Suppressor macrophage (primary cell): ENCODE measurements at places on chromosomes 3 and 15.

DNA sequence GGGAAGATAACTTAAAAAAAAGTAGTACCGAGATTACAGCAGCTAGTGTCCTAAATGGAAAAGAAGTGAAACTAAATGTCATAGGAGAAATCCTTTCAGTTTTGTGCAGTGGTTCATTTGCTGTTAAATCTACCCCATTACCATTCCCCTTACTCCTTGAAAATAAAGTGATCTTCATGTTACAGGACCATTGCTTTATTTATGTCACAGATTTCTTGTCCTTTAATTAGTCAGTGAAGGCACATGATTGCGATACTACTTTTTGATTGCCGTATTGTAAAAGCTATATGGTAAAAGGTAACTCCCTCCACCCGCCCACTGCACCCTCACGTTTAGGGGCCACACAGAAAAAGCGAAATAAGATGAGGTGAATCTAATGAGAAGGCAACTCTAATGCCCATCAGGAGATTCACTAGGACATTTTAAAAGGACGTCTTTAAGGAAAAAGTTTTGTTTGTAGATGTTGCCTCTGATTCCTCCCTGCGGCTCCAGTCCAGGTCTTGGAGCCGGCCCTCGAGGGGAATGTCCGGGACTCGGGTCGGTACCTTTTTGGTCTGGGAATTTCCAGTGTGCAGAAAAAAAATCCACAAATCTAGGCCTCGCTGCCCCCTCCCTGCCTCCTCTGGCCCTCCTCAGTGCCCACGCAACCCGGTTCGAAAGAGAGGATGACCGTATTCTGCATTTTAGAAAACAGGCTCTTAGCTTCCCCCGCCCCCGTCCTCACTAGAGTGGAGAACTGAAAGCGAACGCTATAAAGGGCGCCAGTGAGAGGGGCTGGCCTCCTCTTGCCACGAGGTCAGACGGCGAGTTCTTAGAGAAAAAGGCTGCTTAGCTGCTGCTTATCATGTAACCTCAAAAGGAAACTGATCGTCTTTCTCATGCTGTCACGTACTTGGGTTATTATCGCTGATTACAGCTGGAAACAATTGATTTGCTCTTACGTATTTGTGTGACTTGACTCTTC, 21.8 kb upstream of the NFKBIZ start:
- DNase-seq, result peak; percentile 89

GRCh38 chr15:42092398-42093318, 1.7 kb downstream of the PLA2G4D start:
- DNase-seq, result no peak

DNA sequence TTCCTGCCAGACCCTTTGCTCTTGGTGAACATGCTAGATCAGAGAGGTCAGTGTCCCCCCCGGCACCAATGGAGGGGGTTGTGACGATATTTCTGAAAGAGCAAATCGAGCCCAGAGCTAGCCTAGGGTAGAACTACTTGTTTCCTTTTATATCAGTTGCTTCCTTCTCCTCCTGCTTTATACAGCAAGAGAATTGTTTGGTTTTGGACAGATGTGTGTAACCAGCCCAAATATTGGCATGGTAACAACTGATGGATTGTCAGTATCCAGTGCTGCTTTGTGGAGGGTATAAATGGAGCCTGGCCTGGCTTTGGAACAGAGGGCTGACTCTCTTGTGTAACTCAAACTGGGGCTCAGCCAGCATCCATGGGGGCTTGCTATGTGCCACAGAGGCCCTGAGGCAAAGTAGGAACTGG, 27.2 kb downstream of the SNX1 start:
- DNase-seq, result no peak

DNA sequence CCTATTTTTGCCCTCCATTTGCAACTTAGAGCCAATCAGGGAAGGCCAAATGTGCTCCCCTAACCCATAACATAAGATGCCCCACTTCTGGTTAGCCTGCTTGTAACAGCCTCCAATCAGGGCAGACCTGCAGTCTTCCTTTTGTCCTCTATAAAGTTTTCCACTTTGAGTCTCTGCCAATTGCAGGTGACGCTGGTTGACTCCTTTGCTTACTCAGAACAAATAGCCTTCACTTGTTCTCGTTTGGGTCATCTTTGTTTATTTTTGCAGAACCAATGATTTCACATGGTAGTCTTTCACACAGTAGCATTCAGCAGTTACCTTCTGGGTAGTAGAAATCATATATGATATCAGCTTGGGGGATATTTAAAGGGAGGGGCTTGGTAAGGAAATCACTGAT, 225.6 kb downstream of the MINAR1 start:
- no peak for DNase-seq

GRCh38 chr3:79773291-79773690, 5.5 kb upstream of the ROBO1 start:
- no peak for DNase-seq

- DNase-seq, result no peak
Observed at GRCh38 chr3:158743664-158744566, 11.7 kb upstream of the RARRES1 start.

- DNase-seq, result no peak
Observed at GRCh38 chr15:57849317-57849716, 142.8 kb downstream of the POLR2M start.

GRCh38 chr3:187746059-187746441, 782 bp upstream of the BCL6 start:
- no peak for DNase-seq

GRCh38 chr3:147630921-147631415, 221.8 kb downstream of the ZIC1 start:
- DNase-seq, result no peak

- no peak for DNase-seq
Observed at GRCh38 chr3:143924522-143925285, 46.9 kb upstream of the DIPK2A start.

DNA sequence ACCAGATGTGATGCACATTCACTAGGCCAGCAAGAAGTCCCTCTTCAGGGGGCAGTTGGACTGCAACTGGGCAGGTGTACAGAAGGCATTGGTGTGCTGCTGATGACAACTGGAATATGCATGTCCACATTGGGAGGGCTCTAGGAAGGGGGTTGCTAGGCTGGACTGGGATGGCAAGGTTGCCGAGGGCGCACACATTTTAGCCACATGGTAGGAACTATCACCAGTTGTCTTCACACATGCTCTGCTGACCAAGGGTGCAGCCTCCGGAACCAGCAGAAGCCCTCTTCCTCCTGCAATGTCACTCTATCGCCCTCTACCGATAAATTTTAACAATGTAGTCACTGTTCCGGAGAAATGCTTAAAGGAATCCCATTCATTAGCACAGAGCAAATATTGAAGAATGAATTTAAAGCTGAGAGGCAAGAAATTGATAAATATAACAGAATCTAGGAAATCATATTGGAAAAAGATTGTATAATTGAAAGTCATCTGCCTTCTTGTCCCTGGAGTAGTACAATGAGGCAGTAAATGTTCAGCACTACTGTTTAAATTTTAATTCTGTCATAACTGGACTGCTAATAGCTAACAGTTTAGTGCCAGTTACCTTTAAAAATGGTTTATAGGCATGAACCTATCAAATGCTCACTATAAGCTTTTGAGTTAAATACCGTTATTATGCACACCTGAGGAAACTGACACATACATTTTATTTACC, 22.6 kb upstream of the LYSMD4 start:
- DNase-seq, result peak; percentile 63

- no peak for DNase-seq
Observed at GRCh38 chr15:51992953-51993352, 21.4 kb upstream of the LEO1 start.

GRCh38 chr3:99659951-99660350, 21.6 kb downstream of the COL8A1 start:
- DNase-seq, result no peak

- no peak for DNase-seq
Observed at GRCh38 chr3:186828340-186828739, 14.2 kb upstream of the ADIPOQ start.

GRCh38 chr3:181730934-181731333, 19.2 kb downstream of the SOX2 start:
- no peak for DNase-seq

DNA sequence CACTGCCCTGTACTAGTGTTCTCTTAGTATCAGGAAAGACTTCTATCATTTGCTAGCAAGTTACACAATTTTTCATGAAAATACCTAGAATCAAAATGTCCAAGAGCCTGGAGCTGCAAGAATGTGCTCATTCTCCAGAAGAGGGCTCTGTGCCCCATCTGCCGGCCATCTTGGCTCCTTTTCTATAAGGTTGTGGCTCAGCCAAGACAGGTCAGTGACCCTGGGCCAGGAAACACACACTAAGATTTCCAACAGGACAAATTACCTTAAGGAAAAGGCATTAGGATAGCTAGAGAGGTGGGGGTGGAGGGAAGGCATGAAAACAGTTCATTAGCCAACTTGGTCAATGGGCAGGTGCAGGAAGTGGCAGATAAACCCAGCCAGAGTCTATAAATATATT, 20.7 kb downstream of the TIMP4 start:
- peak; percentile 67 for DNase-seq

GRCh38 chr3:196772897-196773296, 33.2 kb downstream of the PAK2 start:
- DNase-seq, result no peak

DNA sequence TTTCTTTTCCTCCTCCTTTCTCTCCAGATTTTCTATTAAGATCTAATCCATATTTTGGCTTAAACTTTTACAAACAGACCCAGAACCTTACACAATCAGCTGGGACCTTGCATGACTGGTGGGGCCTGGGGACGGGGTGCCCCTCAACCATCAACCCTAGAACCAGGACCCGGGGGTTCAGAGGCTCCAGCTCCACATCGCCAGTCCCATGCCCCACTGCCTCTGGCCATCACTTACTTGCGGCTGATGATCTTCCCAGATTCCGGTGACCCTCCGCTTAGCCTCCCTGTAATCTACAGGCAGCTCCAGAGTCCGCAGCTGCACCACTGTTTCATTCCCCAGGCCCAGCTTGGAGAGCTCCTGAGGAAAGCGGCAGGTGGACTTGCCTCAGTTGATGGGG, 36.8 kb downstream of the PGPEP1L start:
- DNase-seq, result no peak

DNA sequence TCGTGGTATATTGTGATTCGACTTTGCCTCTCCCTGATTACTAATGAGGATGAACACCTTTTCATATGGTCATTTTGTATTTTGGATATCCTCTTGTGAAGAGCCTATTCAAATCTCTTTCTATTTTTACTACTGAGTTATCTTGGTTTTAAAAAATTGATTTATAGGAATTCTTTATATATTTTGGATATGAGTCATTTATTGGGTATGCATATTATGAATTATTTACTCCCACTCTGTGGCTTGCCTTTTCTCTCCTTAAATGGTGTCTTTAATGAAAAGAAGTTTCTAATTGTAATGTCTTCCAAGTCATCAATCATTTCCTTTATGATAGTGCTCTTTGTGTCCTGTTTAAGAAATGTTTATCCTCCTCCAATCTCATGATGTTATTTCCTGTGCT, 191.5 kb upstream of the DPH6 start:
- DNase-seq, result no peak

GRCh38 chr3:128946411-128946810, 47.5 kb downstream of the CFAP92 start:
- DNase-seq, result no peak

- no peak for DNase-seq
Observed at GRCh38 chr15:71296315-71296679, 181.0 kb downstream of the THSD4 start.
